CD4-positive, alpha-beta T cell treated with Interleukin-4 for 4 hours (primary cell): ENCODE measurements at places on chromosomes 3 and 15.

GRCh38 chr3:55000546-55000945, 72.7 kb upstream of the LRTM1 start:
- no peak for DNase-seq

DNA sequence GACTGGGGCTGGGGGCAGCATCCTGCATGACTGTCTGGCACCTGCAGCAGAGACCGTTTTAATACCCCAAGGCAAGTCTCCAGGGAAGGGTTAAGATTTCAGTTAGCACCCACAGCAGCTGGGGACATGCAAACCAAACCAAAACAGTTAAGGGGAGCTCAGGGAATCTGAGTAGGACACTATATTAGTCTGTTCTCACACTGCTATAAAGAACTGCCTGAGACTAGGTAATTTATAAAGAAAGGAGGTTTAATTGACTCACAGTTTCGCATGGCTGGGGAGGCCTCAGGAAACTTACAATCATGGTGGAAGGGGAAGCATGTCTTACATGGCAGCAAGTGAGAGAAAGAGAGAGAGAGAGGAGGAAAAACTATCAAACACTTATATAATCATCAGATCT, 25.3 kb downstream of the GALNT15 start:
- no peak for DNase-seq

GRCh38 chr15:63354821-63355650, 26.6 kb downstream of the CA12 start:
- DNase-seq: no peak

DNA sequence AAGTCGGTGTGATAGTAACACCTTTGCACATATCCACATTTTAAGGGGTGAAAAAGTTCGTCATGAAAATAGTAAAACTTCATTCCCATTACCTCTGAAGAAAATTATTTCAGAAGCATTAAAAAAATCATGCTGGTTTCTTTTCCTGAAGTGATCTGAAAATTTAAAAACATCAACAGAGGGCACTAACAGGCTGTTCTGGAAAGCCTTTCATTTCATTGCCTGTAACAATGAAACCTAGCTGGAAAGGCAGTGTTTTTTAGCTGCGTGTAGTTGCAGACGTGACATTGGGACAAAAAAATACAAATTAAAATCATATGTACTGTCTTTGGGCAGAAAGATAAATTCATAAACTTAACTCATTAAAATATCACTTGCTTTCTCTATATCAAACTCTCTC, 993.8 kb downstream of the GBE1 start:
- no peak for DNase-seq

DNA sequence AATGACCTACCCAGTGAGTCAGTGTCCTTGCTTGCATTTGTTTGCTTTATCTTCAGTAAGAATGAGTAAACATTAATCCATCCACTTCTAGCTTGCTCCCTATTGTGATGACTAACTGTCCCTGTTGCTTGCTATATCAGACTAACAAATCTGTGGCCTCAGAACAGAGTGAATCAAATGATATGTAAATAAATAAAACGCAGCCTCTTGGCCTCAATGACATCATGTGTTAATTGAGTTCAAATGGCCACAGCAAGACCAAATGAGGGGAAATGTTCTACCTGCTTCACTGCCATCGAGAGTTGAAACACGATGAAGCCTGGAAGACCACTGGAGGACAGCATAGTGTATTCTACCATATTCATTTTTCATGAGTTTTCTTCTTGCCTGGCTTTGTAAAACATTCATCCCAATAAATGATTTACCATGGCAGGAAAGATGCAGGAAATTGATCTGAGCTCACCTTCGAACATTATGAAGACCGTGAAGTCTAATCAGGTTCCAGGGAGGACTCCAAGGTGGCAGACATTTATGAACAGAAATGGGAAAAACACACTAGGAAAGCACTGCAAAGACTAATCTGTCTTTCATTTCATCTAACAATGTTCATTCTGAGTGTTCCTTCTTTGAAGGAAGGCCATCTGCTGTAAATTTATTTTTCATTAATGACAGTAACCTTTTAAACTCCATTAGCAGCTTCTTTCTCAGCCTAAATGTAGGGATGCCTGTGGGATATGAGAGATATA, 1144.5 kb downstream of the TUSC7 start:
- DNase-seq: no peak

DNA sequence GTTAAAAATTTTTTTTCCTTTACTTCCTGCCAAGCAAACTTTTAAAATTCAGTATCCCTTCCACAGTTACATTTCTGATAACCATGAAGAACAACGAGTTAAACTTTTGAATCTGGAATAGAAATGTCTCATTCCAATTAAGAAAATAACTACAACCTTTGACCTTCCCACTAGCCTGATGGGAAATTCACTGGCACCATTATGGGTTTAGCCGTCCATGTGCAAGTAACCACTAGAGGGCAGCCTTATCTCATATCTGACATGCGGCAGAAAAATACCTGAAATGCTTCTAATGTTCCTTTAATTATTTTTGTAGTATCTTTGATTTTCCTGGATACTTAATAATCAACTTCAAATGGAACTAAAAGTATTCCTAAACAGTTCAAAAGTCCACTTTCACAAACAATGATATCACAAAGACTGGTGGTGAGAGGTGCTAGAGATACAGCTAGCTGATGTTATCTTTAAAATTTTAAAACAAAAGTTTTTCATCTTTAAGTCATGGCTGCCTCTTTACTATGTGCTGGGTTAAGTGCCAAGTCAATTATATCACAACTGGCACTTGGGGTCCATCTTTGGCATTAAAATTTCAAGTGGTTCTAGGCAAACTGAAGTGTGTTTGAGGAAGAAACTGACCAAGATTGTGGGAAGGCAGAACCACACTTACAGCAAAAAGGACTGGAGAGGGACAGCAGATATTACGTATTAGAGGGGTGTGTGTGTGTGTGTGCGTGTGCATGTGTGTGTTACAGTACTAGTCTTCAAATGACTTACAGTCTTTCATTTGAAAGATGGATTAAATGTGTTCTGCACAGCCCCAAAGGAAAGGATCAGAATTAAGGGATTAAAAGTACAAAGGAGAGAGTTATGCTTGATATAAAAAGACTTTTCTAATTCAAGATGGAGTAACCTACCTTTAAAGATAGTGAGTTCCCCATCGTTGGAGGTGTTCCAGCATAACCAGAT, 107.1 kb upstream of the ICE2 start:
- peak; percentile 81 for DNase-seq

DNA sequence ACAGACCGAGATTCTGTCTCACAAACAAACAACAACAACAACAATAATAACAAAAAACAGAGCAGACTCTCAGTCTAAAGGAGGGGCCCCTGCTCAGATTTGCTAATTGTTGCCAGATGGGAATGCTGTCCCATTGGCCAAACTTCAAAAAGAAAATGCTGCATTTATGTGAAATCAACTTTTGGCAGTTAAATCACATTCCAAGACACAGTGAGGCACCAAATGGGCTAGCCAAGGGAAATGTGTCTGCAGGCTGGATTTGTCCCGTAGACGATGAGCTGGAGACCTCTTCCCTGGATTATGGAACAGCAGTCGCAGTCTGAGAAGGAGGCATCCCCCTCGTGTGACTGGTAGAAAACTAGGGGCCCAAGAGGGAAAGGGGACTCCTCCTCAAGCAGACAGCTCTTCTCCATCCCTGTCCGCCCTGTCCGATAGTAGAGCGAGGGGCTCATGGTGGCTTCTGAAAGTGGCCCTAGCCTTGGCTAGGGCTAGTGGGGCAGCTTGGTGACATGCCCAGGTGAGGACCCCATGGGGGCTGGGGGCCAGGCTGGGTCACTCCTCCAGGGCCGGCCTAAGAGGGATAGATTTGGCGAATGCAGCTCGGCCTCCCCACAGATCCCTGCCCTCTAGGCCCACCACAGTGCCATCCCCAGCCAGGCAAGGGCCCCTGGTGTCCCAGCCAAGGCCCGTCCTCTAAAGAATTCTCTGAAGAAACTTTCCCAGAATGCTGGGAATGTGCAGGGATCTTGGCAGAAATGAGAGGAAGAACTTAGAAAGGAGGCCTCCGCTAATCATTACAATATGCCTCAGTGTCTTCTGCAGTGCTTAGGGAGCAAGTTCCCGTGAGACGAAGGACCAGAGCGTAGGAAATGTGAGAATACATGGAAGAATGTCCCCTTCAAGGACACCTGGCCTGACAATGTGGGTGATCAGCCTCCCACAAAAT, 2.0 kb downstream of the SLC22A14 start:
- DNase-seq: no peak

- no peak for DNase-seq
Measured at GRCh38 chr3:153901152-153901551, 220.0 kb upstream of the ARHGEF26 start.

DNA sequence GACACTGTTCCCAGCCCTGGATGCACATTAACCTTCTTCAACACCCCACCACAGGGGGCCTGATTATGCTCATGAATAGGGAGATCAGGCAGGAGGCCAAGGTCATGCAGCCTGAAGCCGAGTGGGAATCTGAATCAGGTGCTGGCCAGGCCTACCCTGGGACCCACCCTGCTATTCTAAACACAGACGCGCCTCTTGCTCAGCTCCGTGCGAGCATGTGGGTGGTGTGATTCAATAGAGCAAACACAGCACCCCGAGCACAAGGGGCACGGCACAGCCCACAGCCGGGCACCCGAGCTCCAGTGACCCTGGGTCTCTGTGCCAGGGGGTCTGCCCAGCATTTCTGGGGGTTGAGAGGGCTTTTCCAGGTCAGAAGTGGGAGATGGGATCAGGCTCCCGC, 24.6 kb upstream of the GRIP2 start:
- DNase-seq: no peak

DNA sequence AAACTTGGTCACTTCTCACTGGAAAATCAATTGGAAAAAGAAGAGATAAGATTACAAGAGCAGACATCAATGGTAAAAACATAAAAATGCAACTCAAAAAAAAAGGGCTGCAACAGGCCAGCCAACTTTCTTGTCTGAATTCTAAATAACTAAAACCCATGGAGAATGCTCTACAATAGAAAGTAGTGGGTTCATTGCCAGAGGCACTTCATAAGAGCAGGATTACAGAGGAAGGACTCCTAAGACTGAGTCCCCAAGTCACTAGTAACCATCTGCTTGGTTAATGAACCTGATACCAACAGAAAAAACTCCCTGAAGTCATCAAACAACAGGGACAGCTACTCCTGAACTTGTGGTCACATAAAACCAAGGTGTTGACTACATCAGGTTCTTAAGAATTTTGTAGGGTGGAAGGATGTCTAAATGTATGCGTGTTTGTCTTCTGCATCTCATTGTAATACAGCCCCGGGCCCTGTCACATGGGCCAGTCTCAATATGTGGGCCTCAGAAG, 148.6 kb downstream of the IMPG2 start:
- DNase-seq: no peak

GRCh38 chr15:72339777-72340177, 19.8 kb upstream of the CELF6 start:
- DNase-seq: no peak

DNA sequence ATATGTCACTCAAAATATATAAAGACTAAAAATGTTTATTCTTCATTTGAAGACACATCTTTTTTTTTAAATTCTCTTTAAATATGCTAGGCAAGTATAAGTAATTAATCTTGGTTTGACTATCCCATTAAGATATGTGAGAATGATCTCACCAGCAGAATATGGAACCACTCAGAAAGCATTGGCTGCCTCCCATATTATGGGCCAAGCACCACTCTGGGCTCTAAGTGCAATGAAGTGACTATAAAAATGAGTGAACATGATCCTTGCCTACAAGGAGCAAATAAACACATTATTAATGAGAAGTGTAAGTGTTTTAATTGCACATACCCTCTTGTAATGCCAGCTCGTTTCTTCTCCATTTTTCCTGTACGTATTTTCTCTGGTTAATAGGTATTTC, 328.5 kb downstream of the NAALADL2 start:
- DNase-seq: no peak

DNA sequence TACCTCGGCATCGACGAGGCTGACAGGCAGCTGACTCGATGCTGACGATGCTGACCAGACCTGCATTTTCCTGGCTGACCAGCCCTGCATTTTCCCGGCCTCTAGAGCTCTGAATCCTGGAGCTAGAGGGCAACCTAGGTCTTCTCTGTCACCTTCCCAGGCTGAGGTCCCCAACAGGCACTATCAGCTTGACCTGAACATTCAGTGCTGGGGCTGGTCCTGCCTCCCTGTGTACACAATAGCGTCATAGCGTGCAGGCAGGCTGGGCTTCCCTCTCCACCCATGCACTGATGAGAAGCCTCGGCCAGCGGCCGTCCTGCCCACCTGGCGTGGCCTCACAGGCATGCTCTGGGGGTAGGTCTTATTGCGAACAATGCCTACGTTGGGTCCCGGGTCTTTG, 62.3 kb upstream of the SNRPA1 start:
- DNase-seq: no peak
